Stimulated activated CD4-positive, alpha-beta T cell treated with anti-CD3 and anti-CD28 coated beads, Interleukin-2, amount 100 ng/mL, for 24 hours (primary cell): ENCODE measurements at places on chromosomes 4 and X.

GRCh38 chrX:154402622-154403127 is 4.5 kb downstream of the RPL10 start:
- no peak for DNase-seq

DNA sequence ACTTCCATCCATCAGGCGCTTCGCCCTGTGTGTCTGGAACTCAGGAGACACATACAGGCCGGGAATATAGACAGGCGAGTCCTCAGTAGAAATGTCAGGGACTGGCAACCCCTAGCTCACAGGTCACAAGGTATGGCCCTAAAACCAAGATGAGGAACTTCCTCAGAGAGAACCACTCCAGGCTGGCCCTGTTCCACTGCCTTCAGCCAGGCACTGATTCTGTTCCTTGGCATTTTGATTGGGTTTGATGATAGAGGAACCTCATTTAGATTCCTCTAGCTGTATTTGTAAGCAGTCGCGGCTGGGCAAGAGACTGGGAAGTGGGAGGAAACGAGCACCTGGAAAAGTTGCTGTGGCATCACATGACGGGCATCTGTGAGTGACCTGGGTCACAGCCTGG is 8.1 kb downstream of the HPSE start:
- no peak for DNase-seq

GRCh38 chr4:94635177-94635576 is 122.6 kb upstream of the BMPR1B start:
- no peak for DNase-seq

DNA sequence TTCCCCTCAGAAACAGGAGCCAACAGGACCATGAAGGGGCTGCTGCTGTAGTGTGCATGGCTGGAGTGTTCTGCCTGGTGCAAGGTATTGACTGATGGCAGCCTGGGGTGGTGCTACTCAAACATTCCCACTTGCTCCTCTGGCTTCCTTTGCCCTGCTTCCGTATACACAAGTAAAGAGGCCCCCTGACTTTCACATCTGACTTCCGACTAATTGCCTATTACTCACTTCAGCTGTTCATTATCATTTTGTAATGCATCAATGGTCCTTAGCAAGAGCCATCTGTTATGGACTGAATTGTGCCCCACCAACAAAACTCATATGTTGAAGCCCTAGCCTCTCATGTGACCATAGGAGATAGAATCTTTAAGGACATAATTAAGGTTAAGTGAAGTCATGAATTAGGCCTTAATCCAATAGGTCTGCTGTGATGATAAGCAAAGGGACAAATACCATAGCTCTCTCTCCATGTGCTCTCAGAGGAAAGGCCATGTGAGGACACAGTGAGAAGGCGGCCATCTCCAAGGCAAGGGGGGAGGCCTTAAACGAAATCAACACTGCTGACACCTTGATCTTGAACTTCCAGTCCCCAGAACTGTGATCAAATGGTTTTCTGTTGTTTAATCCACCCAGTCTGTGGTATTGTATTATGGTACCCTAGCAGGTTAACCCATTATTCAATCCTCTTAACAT is 122.5 kb upstream of the CLNK start:
- no peak for DNase-seq

DNA sequence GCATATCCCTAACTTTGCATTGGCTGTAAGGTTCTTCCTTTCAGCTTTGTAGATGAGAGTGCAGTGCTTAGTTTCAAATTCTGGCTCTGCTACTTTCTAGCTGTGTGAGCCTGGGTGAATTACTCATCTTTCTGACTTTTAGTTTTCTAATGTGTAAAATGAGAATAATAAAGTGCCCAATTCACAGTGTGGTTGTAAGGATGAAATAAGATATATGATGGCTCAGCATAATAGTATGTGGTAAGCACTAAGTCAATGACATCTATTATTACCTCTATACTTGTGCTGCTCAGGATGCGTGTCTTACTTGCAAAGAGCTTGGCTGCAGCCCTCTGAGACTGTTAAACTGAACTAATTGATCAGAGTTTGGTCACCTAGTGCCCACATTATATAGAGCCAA is 30.6 kb upstream of the ETNPPL start:
- no peak for DNase-seq

GRCh38 chrX:30373479-30373878 is 64.3 kb upstream of the NR0B1 start:
- no peak for DNase-seq

- DNase-seq = no peak
Observed at GRCh38 chrX:16867947-16868346, 2.2 kb downstream of the RBBP7 start.

GRCh38 chr4:150680651-150681050 is 98.7 kb downstream of the MAB21L2 start:
- DNase-seq = no peak

DNA sequence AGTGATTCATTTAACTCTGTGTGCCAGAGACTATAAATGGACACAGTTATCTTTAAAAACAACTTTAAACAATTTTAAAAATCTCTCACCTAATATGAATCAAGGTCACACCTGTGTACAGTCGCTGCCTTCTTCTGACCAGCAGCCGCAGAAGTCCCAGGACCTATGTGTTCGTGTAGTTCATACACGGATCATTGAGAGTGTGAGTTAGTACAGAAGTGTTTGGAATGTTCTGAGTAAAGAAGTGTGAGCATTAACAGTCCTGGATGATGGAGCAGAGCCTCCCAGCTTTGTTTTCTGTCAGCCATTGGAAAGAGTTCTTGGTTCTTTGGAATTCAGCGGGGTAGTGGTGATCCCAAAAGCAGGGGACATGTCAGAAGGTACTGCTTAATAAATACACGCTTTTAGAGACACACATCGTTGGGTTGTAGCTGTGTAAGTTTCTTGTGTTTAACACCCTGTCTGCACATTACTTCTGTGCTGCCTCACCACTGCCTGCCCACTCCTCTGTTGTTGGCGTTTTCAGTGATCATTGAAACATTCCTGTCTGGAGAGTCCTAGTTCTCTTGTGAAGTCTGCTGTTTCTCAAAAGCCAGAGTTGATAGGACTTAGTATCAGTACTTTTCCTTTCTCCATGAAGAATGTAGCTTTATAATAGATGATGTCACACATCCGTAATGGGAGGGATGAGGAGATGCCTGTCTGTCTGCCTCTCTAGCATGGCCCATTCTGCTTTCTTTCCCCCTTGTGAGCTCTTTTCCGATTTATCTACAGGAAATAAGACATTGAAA is 90.6 kb downstream of the PTTG2 start:
- DNase-seq = no peak

GRCh38 chr4:72900952-72901351 is 168.6 kb downstream of the COX18 start:
- DNase-seq = no peak

DNA sequence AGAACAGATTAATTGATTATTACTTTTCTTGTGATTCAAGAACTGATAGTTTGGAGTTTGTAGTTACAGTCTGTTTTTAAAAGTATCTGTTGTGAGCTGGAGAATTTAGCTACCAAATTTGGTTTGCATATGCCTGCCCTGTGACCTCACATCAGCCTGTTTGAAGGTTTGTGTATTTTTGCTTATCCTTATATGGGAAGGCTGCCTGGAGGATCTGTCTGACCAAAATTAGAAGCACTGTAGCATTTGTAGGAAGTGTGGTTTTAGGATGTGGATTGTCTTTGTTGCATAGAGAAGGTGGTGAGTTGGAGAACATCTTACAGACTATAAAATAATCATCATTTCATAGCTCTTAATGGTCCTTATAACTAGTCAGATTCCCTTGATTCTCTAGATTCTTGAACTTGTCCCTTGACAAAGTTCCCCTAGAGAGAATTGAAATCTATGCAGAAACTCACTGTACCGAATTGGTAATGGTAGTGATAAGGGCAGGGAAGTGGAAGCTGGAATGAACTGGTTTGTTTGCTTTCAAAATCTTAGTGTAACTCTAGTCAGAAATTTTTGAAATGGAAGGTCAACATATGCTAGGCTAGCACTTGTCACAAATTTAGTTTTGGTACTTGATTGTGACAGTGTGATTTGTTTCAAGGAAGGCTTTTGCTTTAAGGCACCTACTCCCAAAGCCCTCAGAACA is 57.3 kb downstream of the SH3BGRL start:
- no peak for DNase-seq

DNA sequence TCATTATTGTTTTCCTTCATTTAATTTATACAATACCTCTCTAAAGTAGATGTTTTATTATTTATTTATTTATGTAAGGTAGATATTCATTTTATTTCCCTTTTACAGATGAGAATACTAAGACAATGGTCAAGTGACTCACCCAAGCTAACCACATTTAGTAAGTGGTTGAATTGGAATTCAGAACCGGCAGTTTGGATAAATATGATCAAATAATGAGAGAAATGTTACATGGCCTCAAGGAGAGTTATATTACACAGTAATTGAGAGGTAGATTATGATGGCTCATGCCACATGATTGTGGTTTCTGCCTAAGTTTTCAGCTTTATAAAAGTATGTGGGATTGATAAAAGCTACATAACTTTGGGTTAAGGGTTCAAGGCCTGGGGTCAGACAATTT is 239.4 kb upstream of the BOD1L1 start:
- no peak for DNase-seq

DNA sequence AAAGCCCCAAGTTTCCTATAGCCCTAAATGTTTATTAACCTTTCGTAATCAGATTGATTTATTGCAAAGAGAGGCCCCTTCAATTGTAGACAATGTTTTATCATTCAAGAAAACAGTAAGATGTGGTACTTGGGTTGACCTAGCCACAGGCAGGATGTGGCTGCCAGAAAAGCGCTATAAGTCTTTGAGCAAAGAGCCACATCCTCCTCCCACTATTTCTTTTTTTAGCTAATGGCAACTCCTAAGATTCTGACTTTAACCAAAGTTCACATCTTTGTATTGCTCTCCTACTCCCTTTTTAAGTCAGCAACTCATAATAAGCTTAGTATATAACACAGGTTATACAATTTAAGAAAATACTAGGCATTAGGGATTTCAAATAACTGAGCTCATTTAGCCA is 70.7 kb upstream of the PPP3CA start:
- peak; percentile 59 for DNase-seq

- DNase-seq = no peak
Observed at GRCh38 chrX:65866773-65867172, 173.1 kb downstream of the VSIG4 start.

GRCh38 chrX:107298276-107298675 is 91.9 kb downstream of the DNAAF6 start:
- no peak for DNase-seq

DNA sequence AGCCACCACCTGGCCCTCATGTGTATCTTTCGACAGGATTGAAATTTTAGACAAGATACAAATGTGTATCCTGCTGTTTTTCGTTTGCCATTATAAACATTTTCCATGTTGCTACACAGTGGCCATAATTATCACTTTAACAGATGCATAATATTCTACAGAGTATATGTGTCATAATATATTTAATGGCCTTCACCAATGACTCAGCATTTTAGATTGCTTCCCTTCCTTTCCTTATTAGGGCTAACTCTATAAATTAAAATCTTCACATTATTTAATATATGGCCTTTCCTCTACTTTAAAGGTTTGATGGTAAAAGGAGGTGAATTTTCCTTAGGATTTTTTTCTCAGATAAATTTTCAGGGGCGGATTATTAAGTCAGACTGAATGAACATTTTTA is 97.4 kb downstream of the HS6ST2 start:
- DNase-seq = no peak
